ENCODE measurements at places on chromosomes 5 and 9. TPM values are rescaled to one million over a fixed set of nuclear protein-coding genes. Genes with fewer than 3 reads are reported as not detected.

Gene PCDHA4
- 1.00 TPM for polyA plus RNA-seq

Gene PRDM9
- 0.15 TPM for polyA plus RNA-seq

Gene MARCOL
- polyA plus RNA-seq: not detected

GRCh38 chr5:144468571-144468970 is 297.9 kb downstream of the KCTD16 start:
- no peak for DNase-seq

DNA sequence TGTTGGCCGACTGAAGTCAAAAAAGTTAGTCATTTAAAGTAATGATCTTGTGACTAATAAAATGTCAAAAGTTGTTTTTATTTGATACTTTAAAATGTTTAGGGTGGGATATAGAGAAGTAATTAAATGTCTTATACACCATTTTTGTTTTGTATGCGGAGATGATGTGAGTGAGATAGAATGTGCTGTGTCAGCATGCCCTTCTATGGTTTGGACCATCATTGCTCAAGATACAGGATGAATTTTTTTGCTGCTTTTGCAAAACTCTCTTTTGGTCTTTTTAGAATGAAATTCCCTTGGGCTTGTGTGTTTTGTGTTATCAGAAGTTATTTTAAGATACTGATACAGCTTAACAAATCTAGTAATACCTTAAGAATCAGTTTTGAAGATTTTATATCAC is 12.5 kb downstream of the SRFBP1 start:
- no peak for DNase-seq

GRCh38 chr5:89929173-89929572 is 480.4 kb downstream of the CETN3 start:
- DNase-seq: no peak

- no peak for DNase-seq
Observed at GRCh38 chr9:123425836-123426365, 69.9 kb downstream of the CRB2 start.

DNA sequence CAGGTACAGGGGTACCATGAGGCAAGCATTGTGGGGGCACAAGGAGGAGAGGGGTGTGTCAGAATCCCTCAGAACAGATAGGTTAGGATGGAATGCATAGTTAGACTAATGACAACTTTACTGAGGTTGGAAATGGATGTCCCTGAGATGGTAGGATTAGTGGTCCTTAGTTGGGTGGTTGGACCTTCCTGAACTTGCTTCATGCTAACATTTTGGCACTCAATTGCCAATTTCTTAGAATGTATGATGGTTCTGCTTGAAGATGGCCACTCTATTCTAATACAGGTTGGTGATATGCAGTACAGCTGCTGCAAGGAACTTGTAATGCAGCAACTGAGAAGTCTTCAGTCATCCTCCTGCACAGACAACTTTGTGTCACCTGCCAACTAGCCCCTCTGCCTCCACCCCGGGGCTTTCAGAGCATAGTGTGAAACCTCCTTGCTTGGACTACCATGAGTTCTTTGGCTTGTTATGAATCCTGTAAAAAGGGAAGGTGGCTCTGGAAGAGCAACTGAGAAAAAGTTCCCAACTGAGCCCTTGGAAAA is 5.4 kb downstream of the CCNI2 start:
- no peak for DNase-seq
